Right ventricle myocardium inferior (tissue), 1 donor: ENCODE measurements at places on chromosomes 12 and 14.

- no peak for DNase-seq
Observed at GRCh38 chr14:64196814-64197411, 97.3 kb downstream of the ESR2 start.

- DNase-seq, result no peak
Observed at GRCh38 chr12:114744691-114745090, 60.7 kb upstream of the TBX3 start.

- DNase-seq, result no peak
Observed at GRCh38 chr14:62451221-62451620, 594.0 kb downstream of the KCNH5 start.

DNA sequence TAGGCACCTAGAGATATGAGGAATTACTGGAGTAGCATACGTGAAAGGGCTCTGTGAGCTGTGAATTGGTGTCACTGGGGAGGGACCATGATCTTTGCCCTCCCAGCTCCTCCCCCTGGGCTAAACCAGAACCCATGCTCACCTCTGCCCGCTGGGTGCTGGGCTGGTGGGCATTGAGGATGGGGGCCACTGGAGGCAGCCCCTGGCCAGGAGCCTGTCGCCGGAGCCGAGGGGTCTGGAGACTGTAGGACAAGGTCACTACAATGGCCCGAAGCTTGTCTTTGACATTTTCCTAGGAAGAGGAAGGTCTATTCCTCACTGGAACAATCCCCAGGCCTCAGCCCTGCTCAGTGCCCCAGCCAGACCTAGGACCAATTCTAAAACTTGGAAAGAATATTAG lies 11.6 kb downstream of the ITGA7 start:
- DNase-seq, result no peak

GRCh38 chr12:113658006-113658655 lies 186.5 kb upstream of the LHX5 start:
- DNase-seq, result no peak

DNA sequence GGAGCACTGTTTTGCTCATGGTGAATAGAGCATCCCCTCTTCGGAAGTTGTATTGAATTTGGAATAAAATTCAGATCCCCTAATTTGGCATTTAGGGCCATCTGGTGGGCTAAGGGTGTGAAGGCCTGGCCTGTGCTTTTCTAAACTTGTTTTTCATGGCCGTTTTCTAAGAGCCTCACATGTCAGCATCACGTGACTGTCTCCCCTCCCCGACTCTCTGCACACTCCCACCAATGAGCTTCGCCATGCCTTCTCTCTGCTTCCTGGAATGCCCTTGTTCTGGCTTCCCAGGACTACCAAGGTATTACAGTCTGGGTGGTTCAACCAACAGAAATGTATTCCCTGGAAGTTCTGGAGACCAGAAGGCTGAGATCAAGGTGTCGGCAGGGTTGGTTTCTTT lies 85.3 kb downstream of the PRIMA1 start:
- no peak for DNase-seq

DNA sequence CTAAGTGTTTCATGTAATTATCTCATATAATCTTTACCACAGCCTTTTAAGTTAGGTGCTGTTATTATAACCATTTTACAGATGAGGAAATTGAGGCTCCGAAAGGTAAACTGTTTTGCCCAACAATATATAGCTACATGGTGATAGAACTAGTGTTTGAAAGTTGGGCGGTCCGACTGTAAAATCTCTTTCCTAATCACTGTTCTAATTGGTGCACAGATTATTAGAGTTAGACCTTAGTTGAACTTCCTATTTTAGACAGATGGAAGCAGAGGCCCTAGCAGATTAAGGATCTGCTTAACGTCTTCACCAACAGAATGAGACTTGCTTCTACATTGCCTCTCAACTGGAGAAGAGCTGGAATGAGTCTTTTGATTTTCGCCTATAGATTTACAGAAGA lies 30.0 kb upstream of the DUSP6 start:
- no peak for DNase-seq

- DNase-seq, result no peak
Observed at GRCh38 chr12:109591041-109591440, 17.4 kb downstream of the MVK start.

DNA sequence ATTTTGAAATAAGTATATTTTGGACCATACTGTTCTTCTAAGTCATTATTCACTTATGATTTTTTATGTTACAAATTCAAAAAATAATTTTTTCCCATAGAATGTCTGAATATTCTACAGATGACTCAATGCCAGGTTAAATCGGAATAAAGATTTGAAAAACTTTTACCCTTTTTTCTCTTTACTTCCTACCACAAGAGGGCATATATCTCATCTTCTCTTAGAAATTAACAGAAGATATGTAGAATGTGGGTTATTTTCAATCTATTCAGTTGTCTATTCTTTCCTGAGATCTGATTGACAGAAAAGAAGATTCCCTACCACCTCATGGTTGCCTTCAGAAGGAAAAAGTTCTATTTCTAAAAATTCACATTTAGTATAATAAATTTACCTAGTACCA lies 53.0 kb upstream of the KITLG start:
- DNase-seq, result no peak

DNA sequence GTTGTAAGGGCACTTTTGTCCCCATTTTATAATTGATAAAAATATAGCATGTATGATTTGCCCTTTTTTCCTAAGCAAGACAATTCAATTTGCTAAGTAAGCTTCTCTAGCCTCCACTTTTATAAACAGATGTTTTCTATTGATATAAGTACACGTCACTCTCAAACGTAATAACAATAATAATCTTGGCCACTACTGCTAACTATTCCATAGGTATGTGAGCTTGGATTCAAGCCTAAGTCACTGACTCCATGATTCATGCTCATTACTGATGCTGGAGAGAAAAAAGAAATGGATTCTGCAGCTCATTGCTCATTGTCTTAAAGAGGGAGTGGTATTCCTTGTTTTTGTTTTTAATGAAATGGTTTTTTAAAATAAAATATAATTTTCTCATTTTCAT lies 661.0 kb downstream of the GALC start:
- DNase-seq, result no peak

DNA sequence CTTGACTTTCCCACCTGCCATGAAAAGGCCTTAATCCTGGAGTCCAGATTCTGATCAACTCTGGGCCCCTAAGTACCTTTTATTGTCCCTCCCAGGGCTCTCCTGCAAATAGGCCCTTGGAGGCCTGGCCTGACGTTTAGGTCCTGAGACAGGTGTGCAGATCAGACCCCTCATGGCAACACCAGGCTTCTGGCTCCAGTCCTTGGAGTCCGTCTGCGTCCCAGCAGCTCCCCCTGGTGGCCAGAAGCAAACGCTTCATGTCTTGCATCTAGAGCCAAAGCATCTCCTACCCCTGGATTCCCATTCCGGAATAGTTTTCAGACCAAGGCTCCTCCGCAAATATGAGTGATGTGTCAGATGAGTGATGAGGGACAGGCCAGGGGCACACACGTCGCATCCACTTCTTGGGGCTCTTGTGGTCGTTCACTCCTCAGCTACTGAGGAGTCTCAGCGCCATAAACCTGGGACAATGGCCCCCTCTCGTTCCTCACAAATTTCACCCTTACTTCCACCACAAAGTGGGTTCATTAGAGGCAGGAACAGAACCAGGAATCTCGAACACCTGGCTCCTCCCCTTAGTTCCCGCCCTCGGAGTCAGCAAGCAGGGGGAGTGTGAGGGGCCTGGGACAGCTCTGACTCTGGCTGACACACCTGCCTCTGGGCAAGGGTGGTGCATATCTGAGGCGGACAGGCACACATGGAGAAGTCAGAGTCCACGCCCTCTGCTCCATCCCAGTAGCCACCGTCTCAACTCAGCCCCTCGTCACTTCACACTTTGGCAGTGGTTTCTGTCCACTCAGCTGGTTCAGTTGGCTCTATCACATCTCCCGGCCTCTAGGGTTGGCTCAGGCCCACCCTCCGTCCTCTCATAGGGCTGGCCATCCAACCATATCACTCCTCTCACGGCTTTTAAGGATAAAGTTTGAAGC lies 77.9 kb upstream of the PWP1 start:
- DNase-seq, result peak; percentile 86

GRCh38 chr12:120462099-120462640 lies 7.4 kb downstream of the SRSF9 start:
- DNase-seq, result no peak

GRCh38 chr14:68862954-68863594 lies 70.2 kb upstream of the ZFP36L1 start:
- peak; percentile 80 for DNase-seq

GRCh38 chr12:113184098-113184899 lies 979 bp downstream of the DDX54 start:
- peak; percentile 78 for DNase-seq

GRCh38 chr12:19246933-19247332 lies 117.4 kb downstream of the PLEKHA5 start:
- no peak for DNase-seq

DNA sequence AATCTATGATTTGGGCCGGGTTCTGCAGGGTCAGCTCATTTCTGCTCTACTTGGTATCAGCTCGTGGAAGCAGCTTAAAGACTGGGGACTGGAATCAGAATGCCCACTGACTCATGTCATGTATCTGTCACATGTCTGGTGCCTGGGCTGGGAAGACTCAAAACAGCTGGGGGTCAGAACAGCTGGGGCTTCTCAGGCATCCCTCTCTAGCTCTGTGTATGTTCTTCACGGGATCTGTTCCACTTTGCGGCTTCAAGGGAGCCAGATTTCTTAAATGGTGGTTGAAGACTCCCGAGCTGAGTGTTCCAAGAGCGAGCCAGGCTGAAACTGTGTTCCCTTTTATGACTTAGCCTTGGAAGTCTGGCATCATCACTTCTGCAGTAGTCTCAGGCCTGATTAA lies 11.9 kb downstream of the AEBP2 start:
- no peak for DNase-seq

- DNase-seq, result no peak
Observed at GRCh38 chr12:17503742-17504141, 586.3 kb downstream of the RERGL start.

- no peak for DNase-seq
Observed at GRCh38 chr14:73180385-73180805, 44.1 kb downstream of the PSEN1 start.

GRCh38 chr12:15852383-15852782 lies 29.8 kb upstream of the STRAP start:
- no peak for DNase-seq

DNA sequence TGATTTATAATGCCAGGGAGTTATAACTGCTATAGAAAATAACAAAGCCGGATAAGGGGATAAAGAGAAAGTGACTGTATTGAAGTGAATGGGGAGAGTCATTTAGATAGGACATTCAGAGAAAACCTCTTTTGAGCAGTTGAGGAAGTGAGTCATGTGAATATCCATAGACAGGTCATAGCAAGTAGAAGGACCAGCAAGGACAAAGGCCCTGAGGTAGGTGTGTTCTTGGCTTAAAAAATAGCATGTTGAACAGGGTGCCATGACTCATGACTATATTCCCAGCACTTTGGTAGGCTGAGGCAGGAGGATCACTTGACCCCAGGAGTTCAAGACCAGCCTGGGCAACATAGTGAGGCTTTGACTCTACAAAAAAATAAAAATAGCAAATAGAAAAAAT lies 51.5 kb upstream of the RAP1B start:
- no peak for DNase-seq

- DNase-seq, result no peak
Observed at GRCh38 chr12:67319936-67320335, 50.8 kb downstream of the CAND1 start.

DNA sequence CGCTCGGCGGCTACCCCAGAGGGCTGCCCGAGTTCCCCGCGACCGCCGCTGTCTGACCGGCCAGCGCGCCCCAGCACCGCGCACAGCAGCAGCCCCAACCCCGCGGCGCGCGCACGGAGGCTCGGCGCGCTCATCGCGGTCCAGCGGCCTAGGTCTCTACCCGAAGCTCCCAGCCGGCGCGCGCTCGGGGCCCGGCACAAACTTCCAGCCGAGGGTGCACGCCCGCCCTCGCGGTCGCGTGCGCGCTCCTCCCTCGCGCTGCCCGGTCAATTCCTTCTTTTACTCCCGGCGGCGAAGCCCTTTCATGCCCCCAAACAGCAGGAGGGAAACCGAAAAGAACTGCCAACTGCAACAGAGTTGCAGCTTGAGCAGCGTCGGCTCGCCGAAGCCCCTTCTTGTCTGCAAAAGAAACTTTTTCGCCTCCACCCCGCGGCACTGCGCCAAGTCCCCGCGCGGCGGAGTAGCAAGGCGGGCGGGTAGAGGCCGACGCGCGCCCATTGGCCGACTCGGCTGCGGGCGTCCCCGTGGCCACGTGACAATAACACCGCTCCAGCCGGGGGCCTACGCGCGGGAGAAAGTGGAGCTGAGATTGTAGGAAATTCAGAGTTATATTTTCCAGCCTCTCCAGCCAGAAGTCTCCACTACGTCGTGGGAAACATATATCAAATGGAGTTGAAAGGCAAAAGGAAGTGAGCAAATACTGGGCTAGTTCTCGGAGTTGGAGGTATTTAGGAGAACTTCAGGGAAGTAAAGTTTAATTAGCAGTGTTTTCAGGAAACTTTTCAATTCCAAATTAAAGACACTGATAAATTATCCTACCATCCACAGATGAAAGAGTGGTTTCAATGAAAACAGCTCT lies at the start of gene LRIG3:
LRIG3 (minus strand) TSS at position 403 of the 859 bp plus-strand sequence; CDS start at position 134, 269 bp downstream.
- peak; percentile 92 for DNase-seq

DNA sequence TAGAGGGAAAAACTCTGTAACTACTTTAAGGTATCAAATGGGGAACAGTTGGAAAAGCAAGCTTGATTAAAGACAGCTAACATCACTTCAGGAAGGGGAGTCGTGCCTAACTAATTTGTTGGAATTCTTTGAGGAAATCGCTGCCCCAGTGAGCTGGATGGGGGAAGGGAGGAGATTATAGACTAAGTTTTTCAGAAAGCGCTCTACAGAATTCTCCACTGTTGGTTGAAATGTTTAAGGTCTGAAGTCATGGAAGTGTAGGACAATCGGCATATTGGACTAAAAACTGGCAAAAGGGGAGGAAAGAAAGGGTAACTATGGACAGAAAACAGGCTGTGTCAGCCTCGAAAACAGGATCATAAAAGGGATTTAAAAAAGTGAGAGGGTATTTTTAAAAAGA lies 229.9 kb upstream of the HMGA2 start:
- no peak for DNase-seq

DNA sequence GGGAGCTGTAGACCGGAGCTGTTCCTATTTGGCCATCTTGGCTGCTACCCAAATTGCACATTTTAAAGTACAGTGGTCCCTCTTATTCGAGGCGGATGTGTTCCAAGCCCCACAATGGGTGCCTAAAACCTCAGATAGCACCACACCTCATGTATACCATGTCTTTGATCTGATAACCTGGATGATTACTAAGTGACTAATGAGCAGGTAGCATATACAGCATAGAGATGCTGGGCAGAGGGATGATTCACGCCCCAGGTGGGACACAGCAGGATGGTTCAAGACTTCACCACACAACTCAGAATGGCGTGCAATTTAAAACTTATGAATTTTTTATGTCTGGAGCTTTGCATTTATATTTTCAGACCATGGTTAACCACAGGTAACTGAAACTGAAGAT lies 255.0 kb downstream of the AKAP6 start:
- no peak for DNase-seq

DNA sequence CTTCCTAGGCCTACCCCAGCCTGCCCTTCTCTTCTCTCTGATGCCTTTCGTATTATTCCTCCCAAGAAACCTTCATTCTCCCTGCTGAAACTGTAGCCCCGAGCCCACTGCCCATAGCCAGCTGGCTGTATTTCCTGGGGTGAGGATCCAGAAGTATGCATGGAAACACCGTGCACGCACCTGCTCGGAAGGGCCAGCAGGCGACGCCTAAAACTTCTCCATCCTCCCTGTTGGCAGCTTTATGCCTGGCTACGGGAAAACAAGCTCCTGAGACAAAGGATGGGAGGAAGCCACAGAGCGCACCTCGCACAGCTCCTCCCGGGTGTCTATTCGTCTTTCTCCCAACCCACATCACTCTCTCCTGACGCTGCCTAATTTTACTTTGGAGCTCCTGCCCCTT lies 69.0 kb upstream of the CAPRIN2 start:
- no peak for DNase-seq

- no peak for DNase-seq
Observed at GRCh38 chr14:60232185-60232584, 16.8 kb upstream of the PPM1A start.
